ENCODE measurements at places on chromosomes 3 and 15. TPM values are rescaled to one million over a fixed set of nuclear protein-coding genes. Genes with fewer than 3 reads are reported as not detected.

- DNase-seq, result no peak
Observed at GRCh38 chr3:4753073-4753691, 226.1 kb upstream of the BHLHE40 start.

Gene BTBD1
- total RNA-seq, result 62.1 TPM

- no peak for DNase-seq
Observed at GRCh38 chr3:49028673-49029562, at the start of gene IMPDH2. Gene IMPDH2, minus strand, starts transcription at chr3:49029398. Its CDS starts 48 bp downstream, at chr3:49029350.

DNA sequence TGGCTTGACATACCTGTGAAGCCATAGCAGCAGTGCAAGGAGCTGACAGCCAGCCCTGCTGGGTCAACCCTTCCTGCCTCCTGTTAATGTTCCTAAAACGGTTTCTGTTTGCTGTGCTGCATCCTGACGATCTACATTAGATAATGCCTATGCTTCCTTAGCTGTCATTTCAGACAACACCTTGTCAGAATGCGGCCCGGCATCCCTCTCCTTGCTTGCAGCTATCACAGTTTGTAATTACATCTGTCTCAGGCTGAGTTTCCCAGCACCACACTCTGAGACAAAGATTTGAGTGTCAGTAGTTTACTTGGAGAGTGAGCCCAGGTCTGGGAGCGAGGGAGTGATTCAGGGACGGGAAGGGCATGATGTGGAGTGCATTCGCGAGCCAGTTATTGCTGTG is 9.0 kb downstream of the TRH start:
- DNase-seq, result no peak

Gene SPESP1
- total RNA-seq, result 2.1 TPM

DNA sequence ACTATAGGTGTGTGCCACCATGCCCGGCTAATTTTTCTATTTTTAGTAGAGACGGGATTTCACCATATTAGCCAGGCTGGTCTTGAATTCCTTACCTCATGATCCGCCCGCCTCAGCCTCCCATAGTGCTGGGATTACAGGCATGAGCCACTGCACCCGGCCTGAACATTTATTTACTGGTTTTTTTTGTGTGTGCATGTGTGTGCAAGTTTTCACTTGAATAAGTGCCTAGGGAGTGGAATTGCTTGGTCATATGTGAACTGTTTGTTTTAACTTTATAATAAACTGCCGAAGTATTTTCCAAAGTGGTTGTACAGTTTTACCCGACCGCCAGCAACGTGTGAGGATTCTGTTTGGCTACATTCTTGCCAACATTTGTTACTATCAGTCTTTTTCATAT is 14.1 kb downstream of the BBS4 start:
- no peak for DNase-seq

Gene AMIGO3
- total RNA-seq, result 0.07 TPM

- DNase-seq, result no peak
Observed at GRCh38 chr3:183911087-183911486, 26.4 kb upstream of the PARL start.

- no peak for DNase-seq
Observed at GRCh38 chr3:183220828-183221227, 32.2 kb upstream of the B3GNT5 start.

DNA sequence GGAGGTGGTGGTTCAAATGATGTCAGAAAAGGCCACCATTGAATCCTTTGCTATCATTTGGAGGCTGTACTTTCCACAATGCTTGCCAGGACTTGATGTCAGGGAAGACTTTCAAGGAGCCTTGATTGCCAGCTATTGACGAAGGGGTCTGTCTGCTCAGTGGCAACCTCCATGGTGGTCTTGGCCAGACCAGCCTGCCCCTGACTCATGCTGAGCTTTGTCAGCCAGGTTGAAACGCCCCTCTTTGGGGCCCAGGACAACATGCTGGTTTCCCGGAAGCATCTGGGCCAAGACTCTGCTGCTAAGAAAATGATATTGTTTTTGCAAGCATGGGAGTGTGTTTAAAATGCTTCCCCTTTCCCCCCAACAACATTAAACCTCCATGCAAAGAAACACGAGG is 26.7 kb downstream of the CGNL1 start:
- DNase-seq, result no peak

All from epithelial cell of proximal tubule (primary cell).